Stimulated activated CD8-positive, alpha-beta memory T cell treated with anti-CD3 and anti-CD28 coated beads, Interleukin-15, amount 100 ng/mL, for 1 hour (primary cell): ENCODE measurements at places on chromosomes 12 and 14.

- DNase-seq, result no peak
Measured at GRCh38 chr14:93055651-93056115, 60.0 kb downstream of the ITPK1 start.

DNA sequence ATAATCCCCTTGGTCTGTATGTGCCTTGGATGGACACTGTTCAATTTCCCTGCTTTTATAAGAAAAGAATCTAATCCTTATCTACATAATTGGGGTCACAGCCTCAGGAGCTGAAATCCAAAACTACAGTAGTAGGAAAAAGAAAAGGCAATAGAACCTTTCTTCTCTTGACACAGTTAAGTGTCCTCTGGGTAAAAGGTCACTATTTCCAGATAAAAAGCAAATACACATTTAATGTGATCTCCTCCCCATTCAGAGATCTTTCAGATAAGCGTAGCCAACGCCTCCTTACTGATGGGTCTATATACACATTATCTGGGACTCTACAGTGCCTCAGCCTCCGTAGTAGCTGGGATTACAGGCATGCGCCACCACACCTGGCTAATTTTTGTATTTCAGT, 73.4 kb downstream of the CLIP1 start:
- DNase-seq, result no peak

DNA sequence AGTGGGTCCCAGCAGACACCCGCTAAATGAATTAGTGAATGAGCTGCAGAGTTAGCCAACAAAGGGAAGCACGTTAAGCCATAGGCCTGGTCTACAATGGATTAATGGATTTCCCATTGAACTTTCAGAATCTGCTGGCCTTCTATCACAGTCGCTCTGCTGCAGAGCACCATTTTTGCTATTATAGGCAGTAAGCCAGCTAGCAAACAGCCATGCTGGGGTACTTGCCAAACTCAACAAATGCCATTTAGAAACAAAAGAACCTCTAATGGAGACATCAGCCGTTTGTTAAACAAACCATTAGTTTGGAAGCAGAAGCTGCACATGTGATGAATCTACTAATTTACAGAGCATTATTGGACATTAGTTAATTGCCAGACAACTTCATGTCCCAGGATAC, 181.1 kb upstream of the STXBP6 start:
- DNase-seq, result no peak

DNA sequence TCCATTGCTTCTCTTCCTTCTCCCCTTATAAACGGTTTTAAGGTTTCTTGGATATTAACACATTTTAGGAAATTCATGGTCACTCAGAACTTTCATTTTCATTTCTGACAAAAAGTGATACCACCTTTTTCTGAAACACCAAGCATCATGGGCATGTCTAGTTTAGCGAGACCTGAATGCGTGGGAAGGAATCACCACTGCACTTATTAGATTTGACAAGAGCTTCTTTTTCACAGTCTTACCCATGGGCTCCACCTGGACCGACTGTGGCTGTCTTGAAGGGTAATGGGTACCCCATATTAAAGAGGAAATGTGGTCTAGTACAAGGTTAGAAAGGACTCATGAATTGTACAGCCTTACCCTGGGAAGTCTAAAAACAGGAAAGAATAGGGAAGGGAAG, 95.4 kb downstream of the KCNK10 start:
- DNase-seq, result no peak

DNA sequence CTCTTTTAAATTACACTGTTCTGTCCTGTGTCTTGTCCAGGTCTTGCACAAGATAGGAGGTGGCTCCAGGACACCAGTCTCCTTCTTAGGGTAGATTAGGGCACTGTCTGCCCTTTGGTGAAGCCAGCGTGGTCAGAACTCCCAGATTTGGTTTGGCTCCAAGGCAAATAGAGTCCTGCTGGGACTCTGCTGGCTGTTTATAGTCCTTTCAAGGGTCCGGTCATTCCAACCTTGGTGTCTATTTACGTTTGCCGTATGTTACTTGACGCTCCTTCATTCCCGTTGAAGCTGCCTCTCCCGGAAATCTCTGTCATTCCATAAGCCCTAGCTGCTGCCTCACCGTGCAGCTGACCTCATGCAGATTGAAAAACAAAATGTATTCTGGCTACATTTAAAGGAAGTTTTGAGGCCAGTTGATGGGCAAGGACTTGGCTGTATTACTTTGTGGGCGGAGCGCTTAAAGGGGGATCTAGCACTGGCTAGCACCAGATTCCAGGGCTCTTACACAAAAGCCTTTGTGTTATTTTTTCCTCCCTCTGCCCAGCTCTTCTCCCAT, 180.6 kb downstream of the AKAP6 start:
- DNase-seq, result no peak

GRCh38 chr12:75744607-75745256, 233.3 kb upstream of the KRR1 start:
- no peak for DNase-seq

DNA sequence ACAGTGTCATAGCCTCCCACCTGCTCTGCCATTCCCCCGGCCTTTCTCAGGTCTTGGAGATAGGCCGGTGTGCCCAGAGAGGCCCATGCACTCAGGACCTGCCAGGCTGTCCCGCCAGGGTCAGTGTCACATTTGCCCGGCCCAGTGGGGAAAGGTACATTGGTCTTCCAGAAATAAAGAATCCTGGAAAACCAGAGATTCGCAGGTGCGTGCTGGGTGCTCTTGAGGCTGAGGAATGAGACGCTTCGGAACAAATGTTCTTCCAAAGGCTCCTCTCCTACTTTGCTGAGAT, 205.8 kb upstream of the RTL1 start:
- no peak for DNase-seq

DNA sequence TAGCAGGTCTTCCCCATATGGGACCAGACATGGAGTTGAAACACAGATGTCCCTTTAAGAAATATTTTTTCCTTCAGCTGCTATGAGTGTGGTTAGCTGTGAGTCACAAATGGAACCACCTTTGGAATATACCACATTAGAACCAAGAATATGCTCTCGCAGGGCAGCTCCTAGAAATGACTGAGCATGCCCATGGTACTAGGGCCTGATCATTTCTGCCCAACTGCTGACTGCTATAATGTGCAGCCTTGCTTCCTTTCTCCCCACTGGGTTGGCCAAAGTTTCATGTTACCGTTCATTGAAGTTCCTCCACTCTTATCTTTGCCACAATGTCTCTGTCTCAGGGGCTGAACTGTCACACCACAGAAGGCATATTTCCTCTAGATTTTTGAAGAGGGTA, 1074.6 kb downstream of the FLRT2 start:
- no peak for DNase-seq

- no peak for DNase-seq
Measured at GRCh38 chr14:92670643-92671366, 77.6 kb downstream of the LGMN start.

- DNase-seq, result no peak
Measured at GRCh38 chr12:30811966-30812365, 57.2 kb upstream of the CAPRIN2 start.

DNA sequence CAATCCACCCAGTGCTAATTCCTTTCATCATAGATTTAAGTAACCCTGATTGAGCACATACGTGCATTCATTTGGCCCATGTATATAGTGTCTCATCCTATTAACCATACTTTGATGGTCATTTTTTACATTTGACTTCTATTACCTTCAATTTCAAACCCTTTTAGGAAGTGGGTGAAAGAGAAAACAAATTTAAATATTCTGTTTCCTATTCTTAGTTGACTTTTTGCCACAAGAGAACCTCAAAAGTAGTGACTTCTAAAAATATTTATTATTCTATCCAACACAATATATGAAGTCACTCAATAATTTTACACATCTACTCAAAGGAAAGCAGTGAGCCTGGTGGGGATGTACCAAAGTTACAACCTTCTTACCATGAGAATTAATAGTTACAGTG, 164.9 kb downstream of the CEP128 start:
- no peak for DNase-seq

DNA sequence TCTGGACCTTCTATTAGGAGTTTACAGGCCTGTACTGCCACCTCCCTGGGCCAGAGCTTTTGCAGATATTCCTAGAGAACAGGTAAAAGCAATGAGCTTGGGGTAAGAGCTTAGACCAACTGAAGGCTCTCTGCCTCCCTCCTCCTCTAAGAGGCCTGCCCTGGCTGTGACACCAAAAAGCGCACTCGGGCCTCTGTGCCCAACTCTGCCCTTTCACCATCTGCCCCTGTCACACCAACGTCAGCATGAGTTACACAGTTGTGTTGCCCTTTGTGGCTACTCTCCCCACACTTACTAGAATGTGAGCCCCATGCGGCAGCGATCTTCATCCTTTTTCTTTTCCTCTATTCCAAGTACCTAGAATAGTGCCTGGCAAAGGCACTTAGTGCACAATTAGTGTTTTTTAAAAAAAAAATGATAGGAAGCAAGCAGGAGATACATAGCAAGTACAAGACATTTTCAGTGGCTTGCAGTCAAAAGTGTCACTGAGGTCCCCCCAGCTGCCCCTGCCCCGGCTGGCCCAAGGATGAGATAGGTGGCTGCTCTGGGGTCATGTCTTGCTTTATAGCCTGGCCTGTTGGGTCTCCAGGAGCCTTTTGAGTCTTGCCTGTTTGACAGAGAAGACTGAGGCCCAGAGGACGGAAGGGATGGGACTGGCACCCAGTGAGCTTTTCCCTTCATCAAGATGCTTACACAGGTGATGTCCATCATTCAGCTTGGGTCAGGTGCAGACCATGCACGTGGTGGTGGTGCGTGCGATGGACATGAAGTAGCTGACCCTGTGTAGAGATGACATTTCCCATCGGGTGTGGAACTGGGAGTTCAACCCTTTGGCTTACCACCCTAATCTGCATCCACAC, 12.5 kb downstream of the CKB start:
- DNase-seq, result no peak

DNA sequence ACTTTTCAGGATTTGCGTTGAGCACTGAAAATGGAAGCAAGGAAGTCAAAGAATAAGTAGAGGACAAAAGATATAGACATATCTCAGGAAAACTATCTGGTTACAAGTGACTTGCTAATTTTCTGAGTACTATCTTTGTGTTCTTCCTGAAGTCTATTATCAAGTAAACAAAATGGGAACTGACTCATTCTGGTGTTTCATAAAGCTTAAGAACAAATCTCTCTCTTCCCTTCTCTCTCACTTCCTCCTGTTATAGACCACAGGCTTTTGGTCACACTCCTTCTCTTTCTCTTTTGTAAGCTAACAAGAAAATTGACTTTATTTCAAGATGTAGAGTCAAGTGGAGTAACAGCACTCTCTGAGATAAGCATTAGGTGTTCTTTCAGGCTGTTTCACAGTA, 406.6 kb upstream of the SYT1 start:
- DNase-seq, result no peak

DNA sequence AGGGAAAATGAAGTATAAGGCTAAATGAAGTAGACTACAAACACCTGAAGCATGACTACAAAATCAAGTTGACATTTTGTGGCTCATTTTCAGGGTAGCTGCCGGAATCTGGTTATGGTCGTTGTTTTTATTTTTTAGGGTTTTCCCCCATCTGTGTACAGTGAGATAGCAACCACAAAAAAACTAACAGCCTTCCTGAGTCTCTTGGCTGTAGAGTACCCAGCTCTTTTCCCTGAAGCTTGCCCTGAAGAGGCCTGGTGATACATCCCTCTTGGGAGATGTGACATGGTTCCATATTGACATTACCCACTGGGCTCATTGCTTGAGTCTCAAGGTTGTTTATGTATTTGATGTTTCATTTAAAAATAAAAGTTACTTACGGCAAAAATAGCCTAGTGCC, 424.0 kb downstream of the ZFP36L1 start:
- DNase-seq, result no peak

GRCh38 chr14:100604709-100605108, 17.5 kb upstream of the BEGAIN start:
- DNase-seq, result no peak

DNA sequence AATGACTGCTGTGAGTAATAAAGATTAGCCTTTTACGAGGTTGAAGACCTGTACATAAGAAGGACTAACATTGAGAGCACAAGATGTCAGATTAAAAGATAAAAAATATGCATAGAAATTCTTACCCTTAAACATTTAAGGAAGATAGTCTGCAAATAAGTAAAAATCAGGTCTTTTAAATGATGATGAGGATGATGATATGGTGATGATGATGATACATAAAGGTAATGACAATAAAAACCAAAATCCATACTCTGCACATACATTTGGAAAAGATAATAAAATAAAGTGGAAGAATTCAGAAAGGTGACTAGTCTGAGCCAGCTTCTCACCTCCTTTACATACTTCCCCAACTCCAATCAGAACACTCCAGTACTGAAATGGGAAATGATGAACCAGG, 124.5 kb downstream of the PTCSC3 start:
- DNase-seq, result no peak

DNA sequence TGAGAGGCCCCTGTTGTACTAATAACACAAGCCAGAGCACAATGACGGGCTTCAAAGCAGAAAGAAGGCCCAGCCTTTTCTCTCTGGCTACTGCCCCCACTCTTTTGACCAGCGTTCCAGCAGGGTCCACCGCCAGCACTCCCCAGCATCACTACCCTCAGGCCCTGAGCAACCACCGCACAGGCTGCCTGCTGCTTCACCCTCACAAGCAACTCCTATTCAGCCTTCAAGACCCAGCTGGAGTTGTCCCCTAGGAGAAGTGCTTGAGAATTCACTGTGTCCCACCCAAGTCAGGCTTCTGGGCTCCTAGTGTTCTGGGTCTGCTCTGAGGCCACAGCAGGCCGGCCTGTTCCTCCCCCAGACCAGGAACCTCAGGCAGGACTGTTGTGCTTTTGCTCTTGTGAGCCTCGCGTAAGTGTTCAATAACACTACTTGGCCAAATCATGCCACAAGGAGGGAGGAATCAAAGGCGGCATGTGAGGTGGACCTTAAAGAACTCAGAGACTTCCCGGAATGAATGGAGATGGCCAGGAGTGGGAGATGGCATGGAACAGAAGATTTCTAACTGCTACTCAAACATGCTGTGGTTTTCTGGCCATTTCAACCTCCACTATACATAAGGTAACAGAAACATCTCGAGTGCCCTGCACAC, 83.3 kb upstream of the GPR68 start:
- no peak for DNase-seq

DNA sequence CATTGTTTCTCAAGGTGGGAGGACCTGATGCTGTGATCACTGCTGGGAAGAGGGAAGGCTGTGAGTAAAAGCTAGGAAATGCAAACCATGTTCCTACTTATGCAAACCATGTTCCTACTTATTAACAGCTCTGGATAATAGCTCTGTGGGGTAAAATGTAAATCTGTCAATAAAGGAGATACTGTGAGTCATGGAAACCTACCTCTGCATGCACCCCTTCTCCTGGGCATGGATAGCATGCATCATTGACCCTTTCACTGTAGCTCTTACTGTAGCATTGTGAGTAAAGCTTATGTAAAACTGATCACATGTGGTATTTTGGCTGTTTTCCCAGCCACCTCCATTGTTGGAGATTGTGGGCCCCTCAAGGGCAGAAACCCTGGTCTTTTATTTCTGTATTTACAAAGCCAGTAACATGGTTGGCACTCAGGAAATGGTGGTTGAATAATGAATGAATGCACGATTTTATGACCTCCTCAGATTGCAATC, 253.7 kb downstream of the GRIN2B start:
- no peak for DNase-seq

DNA sequence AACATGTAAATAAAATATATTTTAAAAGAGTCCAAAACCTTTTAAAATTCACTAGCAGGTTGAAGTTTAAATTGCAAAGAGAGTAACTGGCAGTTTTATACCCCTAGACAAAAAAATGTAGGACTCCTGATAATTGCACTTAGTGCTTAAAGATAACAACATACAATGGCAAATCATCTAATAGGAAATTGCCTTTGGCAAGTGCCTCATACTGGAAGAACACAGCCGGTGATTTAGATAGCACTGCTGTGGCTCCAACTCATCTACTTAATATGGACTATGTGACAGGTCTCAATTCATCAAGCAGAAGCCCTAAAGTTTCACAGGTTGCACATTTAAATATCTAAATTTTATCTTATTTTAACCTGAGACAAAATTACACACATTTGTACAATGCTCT, 13.4 kb downstream of the C12orf50 start:
- DNase-seq, result no peak
